ENCODE measurements at places on chromosomes 6 and 20.

- DNase-seq = no peak
Measured at GRCh38 chr20:14959506-14960475, 622.4 kb upstream of the FLRT3 start.

GRCh38 chr20:13855613-13856012 is 70.8 kb downstream of the NDUFAF5 start:
- DNase-seq = no peak

DNA sequence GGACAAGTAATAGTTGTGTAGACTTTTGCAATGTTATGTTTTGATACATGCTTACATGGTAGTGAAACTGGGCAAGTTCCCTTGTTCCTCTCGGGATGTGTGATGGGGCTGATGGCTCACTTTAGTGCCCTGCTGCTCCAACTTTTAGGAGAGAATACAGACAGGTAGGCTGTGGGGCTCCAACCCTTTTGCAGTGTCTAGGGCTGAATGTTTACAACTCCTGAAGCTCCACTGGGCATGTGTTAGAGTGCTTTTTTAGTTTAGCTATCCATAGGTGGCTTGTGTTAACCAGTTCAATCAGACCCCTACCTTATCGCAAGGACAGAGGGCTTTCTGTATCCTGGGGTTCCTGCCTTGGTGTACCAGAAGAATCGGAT is 33.8 kb downstream of the SERPINB6 start:
- no peak for DNase-seq

DNA sequence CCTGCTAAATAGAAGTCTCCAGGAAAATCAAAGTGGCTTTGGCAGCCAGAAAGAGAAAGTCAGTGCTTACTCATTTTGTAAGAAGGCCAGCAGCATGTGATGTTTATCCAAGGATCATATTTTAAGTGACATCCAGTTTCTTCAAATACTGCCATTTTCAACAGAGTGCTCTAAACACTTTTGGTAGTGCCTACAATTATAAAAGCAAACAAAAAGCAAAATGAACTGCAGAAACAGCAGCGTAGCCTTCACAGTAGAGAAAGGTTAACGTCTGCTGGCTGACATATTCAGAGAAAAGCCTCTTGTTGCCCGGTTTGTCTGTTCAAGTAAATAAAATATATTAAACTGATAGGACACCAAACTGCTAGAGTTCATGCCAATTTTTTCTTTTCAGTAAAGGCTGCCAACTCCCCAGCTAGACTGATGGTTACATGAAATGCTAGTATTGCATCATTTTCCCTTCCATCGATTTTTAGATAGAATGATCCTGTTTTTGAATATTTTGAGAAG is 705.7 kb upstream of the SLC35B3 start:
- DNase-seq = no peak

GRCh38 chr20:11045412-11046175 is 371.8 kb upstream of the JAG1 start:
- DNase-seq = no peak

GRCh38 chr6:167685654-167686053 is 141.1 kb upstream of the AFDN start:
- DNase-seq = no peak

DNA sequence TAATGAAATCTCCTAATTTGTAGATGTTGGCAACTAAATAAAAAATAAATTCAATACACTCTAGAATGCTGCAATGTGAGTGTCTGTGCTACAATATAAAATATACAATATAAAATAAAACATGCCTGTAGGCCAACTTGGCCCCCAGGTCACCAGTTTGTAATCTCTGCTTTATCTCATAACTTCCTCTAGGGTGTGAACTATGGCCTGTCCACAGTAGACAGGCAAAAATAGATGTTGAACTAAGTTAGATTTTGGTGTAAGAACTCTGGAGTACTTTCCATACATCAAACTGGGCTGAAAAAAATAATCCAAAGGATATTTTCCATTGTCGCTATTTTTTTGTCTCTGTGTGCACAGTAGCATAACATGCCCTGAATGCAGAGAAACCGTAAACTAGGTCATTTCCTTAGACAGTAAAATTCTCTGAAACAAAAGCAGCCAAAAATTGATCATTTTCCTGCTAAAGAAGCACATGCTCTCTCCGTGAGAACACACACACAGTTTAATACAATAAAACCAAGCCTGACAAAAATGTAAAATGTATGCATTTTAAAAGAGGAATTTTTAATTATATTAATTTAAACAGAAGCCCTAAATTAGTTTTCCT is 98.5 kb upstream of the ZFP64 start:
- no peak for DNase-seq

DNA sequence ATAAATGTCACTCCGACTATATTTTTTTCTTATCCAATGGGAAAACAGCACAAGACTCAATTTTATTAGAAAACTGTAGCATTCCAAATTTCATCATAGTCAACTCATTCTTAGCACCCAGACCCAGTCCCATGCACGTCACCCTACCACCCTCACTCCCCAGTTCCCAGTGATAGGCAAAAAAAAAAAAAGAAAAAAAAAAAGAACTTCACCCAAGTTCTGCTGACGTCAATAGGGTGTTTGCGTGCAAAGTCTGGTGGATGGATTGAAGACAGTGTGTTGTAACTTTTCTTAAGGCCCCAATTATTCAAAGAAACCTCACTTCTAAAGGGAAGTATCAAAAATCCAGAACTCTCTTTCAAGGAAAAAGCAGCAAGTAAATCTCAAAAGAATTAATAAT is 213.9 kb upstream of the PRDM1 start:
- no peak for DNase-seq

DNA sequence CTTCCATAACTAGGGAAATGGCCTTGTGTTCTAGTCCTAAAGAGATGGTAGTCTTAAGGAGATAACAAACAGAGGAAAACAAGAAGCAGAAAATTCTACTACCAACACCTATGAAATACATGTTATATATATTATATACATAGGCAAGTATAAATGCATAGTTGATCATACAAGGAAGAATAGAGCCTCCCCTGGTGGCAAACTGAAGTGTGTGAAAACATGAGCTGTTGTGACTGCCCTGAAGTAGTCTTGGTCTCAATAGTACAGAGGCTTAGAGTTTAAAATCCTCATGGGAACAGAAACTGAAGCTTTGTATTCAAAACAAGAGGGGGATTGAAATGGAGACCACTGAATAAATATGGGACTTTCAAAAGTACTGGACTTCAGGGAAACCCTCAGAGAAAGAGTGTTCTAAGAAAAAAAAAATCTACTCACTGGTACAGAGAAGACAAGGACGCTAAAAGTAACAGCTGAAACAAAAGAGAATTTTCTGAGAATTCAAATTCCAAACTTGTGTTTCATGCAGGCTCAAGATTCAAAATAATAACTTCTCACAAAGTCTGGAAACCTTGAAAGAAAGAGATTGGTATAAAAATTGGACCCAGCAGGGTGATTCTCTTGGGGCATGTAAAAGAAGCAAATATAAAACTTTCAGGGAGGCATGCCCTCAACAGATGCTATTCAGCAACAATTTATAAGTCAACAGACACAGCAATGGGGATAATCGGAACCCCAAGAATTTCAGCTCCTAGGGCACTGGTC is 59.7 kb upstream of the SAMD3 start:
- no peak for DNase-seq

DNA sequence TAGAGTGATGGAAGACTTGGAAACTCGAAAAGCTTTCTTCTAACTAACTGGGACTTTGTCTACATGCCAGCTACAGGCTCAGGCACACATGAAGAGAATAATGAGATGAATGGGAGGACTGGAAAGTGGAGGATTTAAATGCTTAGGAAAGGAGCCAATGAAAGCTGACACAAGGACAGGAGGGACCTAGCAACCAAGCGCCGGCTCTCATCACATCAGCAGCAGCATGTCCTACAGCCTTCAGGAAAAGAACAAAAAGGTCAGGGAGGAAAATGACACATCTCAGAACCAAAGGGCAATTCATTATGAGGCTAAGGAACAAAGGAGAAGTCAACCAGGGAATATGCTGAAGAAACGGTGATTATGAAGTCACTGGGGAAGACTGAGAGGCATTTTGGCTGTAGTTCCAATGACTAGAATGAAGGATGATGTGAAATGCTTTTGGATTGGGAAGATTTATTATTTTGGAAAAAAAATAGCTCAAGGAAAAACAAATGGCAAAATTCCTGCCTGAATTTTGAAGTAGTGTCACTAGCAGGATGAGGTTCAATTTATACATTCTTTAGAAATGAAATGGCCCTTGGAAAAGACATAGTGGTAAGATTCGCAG is 5.7 kb downstream of the BACH2 start:
- no peak for DNase-seq

GRCh38 chr6:157049133-157049532 is 272.0 kb downstream of the ARID1B start:
- DNase-seq = no peak

- no peak for DNase-seq
Measured at GRCh38 chr6:73679009-73679408, 17.0 kb upstream of the CD109 start.

GRCh38 chr20:35174458-35175216 is 2.8 kb downstream of the PROCR start:
- no peak for DNase-seq

DNA sequence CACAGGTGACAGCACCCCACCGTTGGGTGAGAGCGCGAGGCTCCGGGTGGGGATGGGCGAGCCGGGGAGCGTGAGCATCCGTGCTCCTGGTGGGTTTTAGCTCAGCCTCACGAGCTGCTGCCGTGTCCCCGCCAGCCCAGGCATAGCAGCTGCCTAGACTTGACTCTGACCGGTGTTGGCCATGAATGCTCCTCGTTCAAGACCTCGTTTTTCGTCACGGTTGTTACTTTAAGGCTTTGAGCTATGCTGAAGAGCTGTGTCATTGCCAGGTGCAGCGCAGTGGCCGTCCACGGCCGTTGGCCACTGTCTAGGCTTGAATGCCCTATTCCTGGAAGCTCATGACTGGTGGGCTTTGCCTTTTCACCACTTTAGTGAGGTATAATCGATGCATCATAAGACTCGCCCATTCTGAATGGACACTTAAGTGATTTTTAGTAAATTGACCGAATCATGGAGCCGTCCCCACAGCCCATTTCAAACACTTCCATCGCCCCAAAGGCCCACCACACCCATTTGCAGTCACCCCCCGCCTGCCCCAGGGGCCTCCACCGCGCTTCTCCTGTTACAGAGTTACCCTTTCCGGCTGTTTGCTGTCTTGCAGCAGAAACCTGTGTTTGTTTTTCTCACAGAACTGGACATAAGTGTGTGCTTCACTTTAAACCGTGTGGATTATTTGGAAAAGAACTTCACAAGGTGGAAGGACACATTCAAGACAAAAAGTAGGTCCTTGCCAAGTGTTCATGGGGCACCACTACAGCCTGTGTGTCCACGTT is 21.4 kb upstream of the ADRM1 start:
- DNase-seq = no peak

All from stimulated activated CD4-positive, alpha-beta T cell treated with anti-CD3 and anti-CD28 coated beads, Interleukin-2, amount 100 ng/mL, for 24 hours (primary cell).